Osteoblast (primary cell): ENCODE measurements at places on chromosomes 7 and 10. TPM values are rescaled to one million over a fixed set of nuclear protein-coding genes. Genes with fewer than 3 reads are reported as not detected.

DNA sequence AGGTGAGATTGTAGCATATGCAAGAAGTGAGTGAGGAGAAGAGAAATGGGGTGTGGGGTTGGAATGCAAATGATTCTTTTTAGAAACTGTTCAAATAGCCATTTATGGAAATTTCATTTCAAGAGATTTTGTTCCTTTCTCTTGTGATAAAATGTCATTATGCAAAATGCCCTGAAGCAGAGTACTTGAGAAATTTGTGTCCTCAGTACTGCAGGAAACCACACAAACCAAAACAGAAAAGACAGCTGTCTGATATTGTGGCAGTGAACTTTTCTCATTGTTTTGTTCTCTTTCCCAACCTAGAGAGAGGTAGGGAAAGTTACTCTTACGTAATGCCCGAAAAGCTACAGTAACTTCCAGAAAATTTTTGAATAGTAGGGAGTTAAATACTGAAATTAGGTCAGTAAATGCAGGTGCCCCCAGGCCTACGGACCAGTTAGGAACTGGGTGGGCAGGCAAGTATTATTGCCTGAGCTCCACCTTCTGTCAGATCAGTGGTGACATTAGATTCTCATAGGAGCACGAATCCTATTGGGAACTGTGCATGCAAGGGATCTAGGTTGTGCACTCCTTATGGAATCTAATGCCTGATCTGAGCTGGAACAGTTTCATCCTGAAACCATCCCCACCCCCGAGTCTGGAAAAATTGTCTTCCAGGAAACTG, 34.0 kb downstream of the DLD start:
- DNase-seq = no peak
- no peaks in the 10 kb centered on the region for H3K27me3 ChIP-seq
- H3K27ac ChIP-seq = no peak overlapping the region
- H3K4me3 ChIP-seq = no peak overlapping the region
- H3K4me1 ChIP-seq = peaks cover 8% of the 10 kb centered on the region

GRCh38 chr7:25852211-25852938, 299.6 kb upstream of the NFE2L3 start:
- H3K36me3 ChIP-seq = no peaks in the 10 kb centered on the region
- H3K27ac ChIP-seq = peak overlapping the region; percentile 62
- H3K27me3 ChIP-seq = no peaks in the 10 kb centered on the region
- peak overlapping the region; percentile 64 for H3K4me3 ChIP-seq
- H3K4me1 ChIP-seq = peaks cover 74% of the 10 kb centered on the region

DNA sequence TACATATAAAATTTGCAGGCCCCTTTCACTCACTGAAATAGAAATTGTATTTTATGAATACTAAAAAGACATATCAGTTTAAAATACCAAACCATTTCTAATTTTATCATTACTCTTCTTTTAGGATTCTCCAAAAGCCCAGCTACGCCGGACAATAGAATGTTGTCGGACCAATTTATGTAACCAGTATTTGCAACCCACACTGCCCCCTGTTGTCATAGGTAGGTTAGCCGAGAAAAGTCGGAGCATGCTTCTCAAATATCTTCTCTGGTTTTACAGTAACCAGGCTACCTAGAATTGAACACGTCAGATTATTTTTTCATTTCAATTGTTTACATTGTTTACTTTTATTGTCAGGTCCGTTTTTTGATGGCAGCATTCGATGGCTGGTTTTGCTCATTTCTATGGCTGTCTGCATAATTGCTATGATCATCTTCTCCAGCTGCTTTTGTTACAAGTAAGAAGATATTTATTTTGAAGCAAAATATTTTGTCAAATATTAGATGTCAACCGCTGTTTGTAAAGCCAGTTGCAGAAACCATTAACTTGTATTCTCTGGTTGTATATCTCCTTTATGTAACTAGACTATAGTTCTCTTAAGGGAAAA, 57.6 kb downstream of the MMRN2 start:
- H3K36me3 ChIP-seq = peaks cover 22% of the 10 kb centered on the region
- H3K4me1 ChIP-seq = no peaks in the 10 kb centered on the region
- H3K27ac ChIP-seq = no peak overlapping the region

GRCh38 chr7:65832281-65832680, 40.6 kb upstream of the VKORC1L1 start:
- no peak overlapping the region for H3K4me3 ChIP-seq
- no peaks in the 10 kb centered on the region for H3K36me3 ChIP-seq
- DNase-seq = peak; percentile 5
- no peaks in the 10 kb centered on the region for H3K27me3 ChIP-seq
- no peak overlapping the region for H3K27ac ChIP-seq

DNA sequence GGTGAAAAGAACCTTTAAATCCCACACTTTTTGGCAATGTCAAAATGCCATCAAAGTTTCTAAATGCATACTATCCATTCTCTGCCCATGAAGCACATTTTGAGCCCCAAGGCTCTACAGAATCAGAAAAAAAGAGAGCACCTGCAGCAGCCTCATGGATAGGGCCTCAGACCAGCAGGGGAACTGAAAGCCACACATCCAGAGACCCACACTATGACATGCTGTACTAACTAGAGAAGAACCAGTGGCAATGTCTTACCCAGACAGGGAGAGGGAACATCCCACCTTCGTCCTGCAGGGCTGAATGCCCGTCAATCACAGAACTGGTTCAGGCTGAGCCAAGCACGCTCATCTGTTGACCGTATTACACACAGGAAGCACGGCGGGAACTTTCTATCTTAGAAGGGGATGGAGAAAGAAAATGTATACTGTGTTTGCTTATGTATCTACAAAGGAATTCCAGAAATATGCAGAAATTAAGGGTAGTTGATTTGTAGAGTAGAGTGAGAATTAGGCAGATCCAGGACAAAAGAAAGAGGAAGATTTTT, 237.2 kb downstream of the GLI3 start:
- H3K4me1 ChIP-seq = peaks cover 27% of the 10 kb centered on the region
- no peak for DNase-seq
- H3K27me3 ChIP-seq = no peaks in the 10 kb centered on the region
- no peak overlapping the region for H3K4me3 ChIP-seq
- no peak overlapping the region for H3K27ac ChIP-seq
- no peaks in the 10 kb centered on the region for H3K36me3 ChIP-seq

GRCh38 chr7:106220307-106220706, 64.5 kb downstream of the NAMPT start:
- DNase-seq = no peak
- H3K36me3 ChIP-seq = no peaks in the 10 kb centered on the region
- peaks cover 17% of the 10 kb centered on the region for H3K4me1 ChIP-seq
- no peak overlapping the region for H3K4me3 ChIP-seq

DNA sequence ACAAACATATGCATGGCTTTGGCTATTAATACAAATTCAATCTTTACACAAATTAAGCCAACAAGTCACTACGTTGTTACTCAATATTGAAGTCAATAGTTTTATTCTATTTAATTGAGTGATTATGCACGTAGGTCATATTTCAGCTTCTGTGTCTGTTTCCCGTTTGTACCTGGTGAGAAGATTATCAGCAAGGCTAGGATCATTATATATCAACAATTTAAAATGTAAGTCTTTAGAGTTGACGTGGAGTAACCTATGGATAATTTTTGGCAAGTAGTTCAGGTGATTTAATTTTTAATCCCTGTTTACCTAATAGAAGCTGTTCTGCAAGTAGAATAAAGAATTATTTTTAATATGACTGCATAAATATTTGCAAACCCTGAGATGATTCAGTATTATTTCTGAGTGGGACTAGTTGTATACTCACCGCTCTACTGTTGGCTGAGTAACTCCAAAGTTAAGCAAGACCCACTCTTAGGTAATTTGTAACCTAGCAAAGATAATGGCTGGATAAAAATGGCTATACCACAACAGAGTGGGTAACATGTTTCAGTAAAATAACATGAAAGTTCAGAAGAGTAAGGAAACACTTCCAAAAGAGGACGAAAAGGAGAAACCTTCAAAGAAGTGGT, 161.0 kb downstream of the HGF start:
- DNase-seq = peak; percentile 37
- no peaks in the 10 kb centered on the region for H3K27me3 ChIP-seq
- no peak overlapping the region for H3K4me3 ChIP-seq
- H3K36me3 ChIP-seq = no peaks in the 10 kb centered on the region

DNA sequence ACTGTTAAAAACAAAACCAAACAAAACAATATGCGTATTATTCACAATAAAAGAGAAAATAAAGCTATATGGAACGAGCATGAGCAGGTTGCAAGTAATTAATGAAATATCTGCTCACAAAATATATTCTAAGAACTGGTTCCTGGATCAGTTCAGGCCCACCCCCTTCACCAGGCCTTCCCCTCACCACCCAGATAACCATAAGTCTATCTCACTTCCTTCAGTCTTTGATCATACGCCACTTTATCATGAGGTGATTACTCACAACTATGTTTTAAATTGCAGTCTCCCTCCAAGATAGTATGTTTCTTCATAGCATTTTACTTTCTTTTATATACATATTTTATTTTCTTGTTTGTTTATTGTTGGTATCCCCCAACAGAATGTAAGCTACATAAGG, 263.1 kb upstream of the HGF start:
- no peak overlapping the region for H3K27ac ChIP-seq
- no peaks in the 10 kb centered on the region for H3K27me3 ChIP-seq
- H3K4me1 ChIP-seq = peaks cover 23% of the 10 kb centered on the region
- peaks cover 13% of the 10 kb centered on the region for H3K36me3 ChIP-seq

DNA sequence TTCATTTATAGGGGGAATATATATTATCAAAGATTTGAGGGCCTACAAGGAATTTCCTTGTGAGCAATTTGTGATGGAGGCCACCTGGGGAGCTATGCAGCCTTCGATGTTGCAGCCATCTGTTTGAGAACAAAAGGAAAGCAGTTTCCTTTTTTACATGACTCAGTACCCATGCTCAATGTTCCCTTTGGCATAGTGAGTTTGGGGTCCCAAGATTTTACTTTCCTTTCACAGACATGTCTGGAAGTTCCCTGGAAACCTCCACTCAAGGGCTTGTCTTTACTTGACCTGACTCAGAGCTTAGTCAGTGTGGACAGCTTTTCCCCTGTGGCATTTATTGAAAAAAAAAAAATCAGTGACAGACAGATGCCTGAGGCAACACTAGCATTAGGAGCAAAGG, 73.5 kb upstream of the VIPR2 start:
- no peaks in the 10 kb centered on the region for H3K27me3 ChIP-seq
- no peak for DNase-seq
- H3K27ac ChIP-seq = no peak overlapping the region
- no peak overlapping the region for H3K4me3 ChIP-seq

- H3K4me3 ChIP-seq = no peak overlapping the region
- H3K27me3 ChIP-seq = no peaks in the 10 kb centered on the region
- DNase-seq = no peak
- H3K27ac ChIP-seq = no peak overlapping the region
- no peaks in the 10 kb centered on the region for H3K4me1 ChIP-seq
Observed at GRCh38 chr7:5838761-5839500, 41.7 kb upstream of the OCM start.

DNA sequence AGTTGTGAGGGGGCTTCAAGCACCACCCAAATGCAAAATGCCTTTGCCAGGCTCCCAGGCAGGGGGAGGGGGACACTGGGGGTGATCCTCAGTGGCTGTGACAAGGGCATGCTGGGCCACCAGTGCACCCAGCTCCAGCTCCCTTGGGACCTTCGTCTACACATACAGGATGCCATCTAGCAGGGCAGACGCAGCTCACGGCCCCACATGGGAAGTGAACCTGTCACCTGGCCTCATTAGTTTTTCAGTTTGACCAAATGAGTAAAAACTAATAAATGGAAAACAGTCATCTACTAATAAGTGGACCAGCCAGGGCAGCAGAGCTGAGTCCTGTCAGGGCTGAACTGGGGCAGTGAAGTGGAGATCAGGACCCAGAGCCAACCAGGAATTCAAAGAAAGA, 50.2 kb downstream of the TLL2 start:
- H3K4me3 ChIP-seq = no peak overlapping the region
- no peak overlapping the region for H3K27ac ChIP-seq
- H3K27me3 ChIP-seq = no peaks in the 10 kb centered on the region
- H3K36me3 ChIP-seq = no peaks in the 10 kb centered on the region
- no peaks in the 10 kb centered on the region for H3K4me1 ChIP-seq

- peak; percentile 85 for DNase-seq
- peak overlapping the region; percentile 43 for H3K4me3 ChIP-seq
- peaks cover 47% of the 10 kb centered on the region for H3K27me3 ChIP-seq
- no peak overlapping the region for H3K27ac ChIP-seq
- H3K4me1 ChIP-seq = peaks cover 3% of the 10 kb centered on the region
Observed at GRCh38 chr10:133528845-133529575, 1.8 kb downstream of the CYP2E1 start.

GRCh38 chr7:148684289-148684830, 14.3 kb upstream of the CUL1 start:
- no peak overlapping the region for H3K27ac ChIP-seq
- DNase-seq = no peak
- H3K27me3 ChIP-seq = peaks cover 8% of the 10 kb centered on the region
- no peak overlapping the region for H3K4me3 ChIP-seq
- peaks cover 12% of the 10 kb centered on the region for H3K4me1 ChIP-seq
- H3K36me3 ChIP-seq = no peaks in the 10 kb centered on the region

DNA sequence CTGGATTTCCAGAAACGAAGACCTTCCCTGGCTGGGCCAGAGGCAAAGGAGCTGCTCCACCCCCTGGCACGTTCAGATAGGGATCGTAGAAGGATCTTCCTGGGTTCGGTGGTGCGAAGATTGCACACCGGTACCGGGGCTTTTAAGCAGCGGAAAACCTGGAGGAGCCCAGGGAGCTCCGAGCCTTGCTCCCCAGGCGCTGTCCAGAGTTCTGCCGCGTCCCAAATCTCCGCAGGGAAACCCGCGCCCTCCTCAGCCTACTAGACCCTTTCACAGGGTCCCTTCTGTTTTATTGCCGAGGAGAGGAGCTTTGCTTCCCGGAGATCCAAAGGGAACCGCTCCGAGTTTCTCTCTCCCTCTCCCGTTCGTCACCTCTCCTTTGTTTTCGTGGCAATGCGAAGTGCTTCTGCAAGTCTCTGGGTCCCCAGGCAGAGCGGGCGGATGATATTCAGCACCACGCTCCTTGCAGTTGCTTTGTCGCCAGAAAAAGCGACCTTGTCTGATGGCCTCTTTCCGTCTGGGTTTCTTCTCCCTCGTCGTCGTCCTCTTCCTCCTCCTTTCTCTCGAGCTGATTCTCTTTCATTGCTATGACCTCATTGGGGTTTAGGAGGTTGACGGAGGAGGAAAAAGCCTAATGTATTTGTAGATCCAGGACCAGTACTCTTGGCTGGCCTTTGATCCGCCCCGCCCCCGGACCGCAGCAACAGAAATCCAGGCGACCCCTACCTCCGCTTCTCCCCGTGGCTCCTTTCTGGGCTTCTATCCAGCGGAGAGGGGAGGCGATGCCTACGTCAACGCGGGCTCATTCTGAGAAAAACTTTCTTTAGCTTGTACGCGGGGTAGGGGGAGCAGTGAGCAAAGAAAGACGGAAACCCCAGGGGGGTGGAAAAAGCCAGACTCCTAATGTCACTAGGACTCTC, at the start of gene TMEM196:
TMEM196 (minus strand) TSS at position 777 of the 920 bp plus-strand sequence. CDS start 921 bp downstream, outside the sequence.
- DNase-seq = peak; percentile 71
- H3K4me3 ChIP-seq = peak within 1 kb of the TSS; percentile 1
- no peak within 1 kb of the TSS for H3K27ac ChIP-seq
- H3K27me3 ChIP-seq = peaks cover 11% of the 10 kb centered on the region
- H3K4me1 ChIP-seq = no peaks in the 10 kb centered on the region

FGFBP3 gene
- 0.72 and 1.2 TPM in 2 replicates for total RNA-seq

AKR1C1 gene
- 108 and 140 TPM in 2 replicates for total RNA-seq

PON3 gene
- 0.72 and 0.88 TPM in 2 replicates for total RNA-seq

SHTN1 gene
- total RNA-seq = 2.2 and 2.4 TPM in 2 replicates

TFR2 gene
- total RNA-seq = under 0.01 and 0.29 TPM in 2 replicates

NUTM2A gene
- 0.59 and 0.72 TPM in 2 replicates for total RNA-seq

TEX36 gene
- total RNA-seq = not detected in 2 replicates
